SJSA1 (cell line): ENCODE measurements at places on chromosomes 3 and 15.
A peak's percentile ranks its signal among the peaks of the same experiment; 100 is the strongest.

DNA sequence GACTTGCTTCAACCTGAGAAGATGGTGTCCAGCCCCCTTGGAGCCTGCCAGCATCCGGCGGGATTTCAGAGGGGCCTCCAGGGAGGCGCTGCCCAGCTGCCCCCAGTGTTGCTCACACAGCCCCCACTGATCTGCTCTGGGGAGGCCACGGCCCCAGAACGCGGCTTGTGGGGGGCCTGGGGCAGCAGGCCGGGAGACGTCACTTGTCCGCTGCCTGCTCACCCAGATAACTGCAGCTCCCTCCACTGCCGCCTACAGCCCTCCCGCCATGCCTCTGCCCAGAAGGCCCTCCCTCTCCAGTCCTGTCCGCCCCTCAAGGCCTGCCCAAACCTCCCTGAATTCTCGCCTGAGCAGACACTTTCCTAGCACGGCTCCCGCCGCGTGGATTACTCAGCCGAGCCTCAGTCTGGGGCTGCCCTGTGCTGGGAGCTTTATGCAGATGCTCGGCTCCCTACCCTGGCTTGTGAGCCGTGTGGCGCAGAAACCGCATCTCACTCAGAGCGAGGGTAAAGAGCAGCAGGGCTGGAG lies 17.2 kb upstream of the ADIPOQ start:
- no peak for DNase-seq

GRCh38 chr15:94638183-94638582 lies 406.8 kb downstream of the MCTP2 start:
- no peak for DNase-seq

- DNase-seq, result no peak
Observed at GRCh38 chr15:36432161-36432560, 147.3 kb upstream of the CDIN1 start.

GRCh38 chr15:55969582-55969981 lies 23.8 kb downstream of the NEDD4 start:
- no peak for DNase-seq

- no peak for DNase-seq
Observed at GRCh38 chr3:82229397-82229796, 468.0 kb upstream of the GBE1 start.

GRCh38 chr3:177237206-177237605 lies 39.9 kb upstream of the TBL1XR1 start:
- no peak for DNase-seq

GRCh38 chr3:94210256-94210655 lies 147.4 kb downstream of the NSUN3 start:
- no peak for DNase-seq

DNA sequence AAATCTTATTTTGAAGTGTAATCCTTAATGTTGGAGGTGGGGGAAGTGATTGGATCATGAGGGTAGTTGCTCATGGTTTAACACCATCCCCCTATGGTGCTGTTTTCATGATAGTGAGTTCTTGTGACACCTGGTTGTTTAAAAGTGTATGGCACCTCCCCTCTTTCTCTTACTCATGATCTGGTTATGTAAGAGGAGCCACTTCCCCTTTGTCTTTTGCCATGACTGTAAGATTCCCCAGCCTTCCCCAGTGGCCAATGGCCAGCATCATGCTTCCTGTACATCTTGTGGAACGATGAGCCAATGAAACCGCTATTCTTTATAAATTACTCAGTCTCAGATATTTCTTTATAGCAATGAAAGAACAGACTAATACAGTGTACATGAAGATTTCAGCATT lies 39.8 kb upstream of the GMNC start:
- no peak for DNase-seq

- no peak for DNase-seq
Observed at GRCh38 chr3:172622916-172623700, 87.8 kb downstream of the NCEH1 start.

GRCh38 chr15:98775498-98776230 lies 127.3 kb downstream of the IGF1R start:
- DNase-seq, result no peak

- peak; percentile 35 for DNase-seq
Observed at GRCh38 chr15:101051291-101052030, 132.3 kb downstream of the LRRK1 start.

DNA sequence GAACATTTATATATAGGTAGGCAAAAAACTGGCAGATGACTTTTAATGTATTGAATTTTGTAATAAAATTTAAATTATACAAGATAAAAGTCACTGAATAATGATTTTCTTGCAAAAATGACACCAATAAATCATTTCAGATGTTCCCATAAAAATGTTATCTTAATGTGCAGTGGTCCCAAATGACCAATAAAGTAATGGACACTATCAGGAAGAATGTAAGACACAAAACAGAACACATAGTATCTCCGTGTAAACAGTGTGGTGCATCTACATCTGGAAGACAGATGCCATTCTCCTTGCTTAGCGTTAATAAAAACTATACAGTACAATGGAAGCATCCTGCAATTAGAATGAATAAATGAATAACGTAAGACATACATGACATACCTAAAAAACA lies 41.5 kb downstream of the FGF7 start:
- DNase-seq, result no peak

DNA sequence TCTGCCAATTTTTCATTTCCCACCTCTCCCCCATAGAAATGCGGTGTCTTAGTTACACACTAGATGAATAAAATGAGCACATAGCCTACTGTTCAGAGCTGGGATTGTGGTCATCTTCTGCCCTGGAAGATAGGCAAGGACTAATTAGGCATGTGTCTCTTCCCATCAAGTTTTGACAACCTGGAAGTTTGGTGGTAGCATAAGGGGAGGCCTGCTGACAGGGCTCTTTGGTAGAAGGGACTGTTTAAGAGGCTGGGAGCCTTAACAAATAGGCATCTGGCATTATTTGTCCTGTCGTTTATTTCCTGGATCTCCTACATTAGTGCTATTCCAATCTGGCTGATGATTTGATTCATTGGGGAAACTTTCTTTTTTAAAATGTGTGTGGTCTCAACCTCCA lies 512.3 kb downstream of the ZNF385D start:
- DNase-seq, result no peak

GRCh38 chr3:43696441-43696840 lies 5.7 kb downstream of the ABHD5 start:
- DNase-seq, result no peak

DNA sequence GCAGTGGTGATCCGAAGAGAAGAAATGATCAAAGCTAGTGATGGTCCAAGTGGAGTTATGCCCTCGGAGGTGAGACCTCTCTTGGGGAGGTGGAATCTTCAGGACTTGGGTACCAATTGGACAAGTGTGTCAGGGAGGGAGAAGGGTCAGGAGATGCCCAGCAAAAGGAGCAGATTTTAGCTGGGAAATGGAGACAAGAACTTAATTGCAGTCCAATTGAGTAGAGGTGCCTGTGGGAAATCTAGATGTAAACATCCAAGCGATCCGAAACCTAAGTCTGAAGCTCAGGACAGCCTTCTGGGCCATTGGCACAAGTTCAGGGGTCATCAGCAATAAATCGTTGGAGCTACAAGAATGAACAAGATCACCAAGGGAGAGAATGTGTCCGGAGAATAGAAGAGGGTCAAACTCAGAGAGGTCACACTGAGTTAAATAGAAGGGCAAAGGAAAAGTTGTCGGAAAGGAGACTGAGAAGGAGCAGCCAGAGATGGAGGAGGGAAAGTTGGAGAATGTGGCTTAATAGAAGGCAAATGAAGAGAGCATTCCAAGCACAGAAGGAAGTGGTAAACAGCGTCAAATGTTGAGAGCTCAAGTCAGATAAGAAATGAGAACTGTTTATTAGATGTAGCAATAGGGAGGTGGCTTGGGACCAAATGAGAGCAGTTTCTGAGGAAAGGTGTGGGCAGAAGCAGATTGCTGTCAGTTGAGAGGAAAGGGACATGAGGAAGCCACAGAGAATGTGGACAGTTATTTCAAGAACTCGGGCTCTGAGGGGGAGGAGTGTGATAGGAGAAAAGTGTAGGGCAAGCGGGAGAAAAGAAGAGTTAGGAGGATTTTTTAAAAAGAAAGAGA lies 64.2 kb upstream of the FNDC3B start:
- no peak for DNase-seq

DNA sequence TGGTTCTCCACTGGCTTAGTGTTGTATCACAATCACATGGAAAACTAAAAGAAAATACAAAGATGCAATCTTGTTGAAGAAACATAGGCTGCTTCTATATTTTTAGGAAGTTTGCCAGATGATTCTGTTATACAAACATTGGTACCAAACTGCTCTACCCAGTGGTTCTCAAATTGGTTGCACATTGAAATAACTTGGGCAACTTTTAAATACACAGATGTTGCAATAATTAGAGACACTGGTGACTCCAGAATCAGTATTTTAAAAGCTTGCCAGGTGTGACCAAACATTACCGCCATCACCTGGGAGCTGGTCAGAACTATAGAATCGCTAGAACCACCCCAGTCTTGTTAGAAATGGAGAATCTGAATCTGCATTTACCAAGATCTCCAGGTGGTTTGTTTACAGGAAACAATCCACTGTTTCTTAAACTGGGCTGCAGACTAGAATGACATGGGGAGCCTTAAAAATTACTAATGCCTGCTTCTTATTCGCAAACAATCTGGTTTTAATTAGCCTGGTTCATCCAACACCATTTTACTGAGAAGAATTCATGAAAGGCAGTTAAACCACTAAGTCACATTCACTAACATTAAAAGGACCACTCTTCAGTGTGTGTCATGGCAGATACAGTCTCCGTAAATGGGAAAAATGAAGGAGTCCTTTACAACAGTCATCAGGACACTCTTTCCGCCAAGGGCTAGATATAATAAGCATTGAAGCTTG lies 76.5 kb downstream of the ACAP2 start:
- DNase-seq, result no peak

DNA sequence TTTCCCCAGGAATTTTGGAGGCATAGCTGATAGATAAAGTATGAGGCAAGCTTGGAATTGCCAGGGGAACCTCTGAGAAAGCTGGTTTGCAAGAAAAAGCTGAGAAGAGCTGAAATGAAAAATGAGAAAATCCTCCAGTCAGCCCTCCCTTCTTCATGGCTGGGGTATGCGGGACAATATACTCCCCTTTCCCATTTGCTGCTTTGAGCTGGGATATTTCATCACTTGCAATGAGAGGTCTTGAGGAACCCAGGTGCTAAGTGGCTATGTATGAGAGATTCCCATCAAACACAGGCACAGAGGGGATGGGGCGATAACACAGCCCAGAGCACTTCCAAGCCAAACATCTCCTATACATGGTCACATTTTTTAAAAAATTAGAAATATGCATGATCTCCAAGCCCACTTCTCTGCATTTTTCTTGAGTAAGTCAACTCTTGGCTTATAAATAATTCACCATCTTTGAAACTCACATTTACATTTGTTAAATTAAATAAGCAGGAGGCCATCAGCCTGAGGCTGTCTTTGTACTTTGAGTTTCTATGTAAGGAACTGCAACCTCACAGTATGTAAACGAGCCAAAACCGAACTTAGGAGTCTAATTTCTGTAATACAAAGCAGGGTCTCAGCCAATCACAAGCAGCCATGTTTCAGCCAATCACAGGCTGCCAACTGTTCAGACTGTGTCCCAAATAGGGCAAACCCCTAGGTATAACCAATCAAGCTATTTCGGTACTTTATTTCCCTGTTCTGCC lies 983.6 kb upstream of the NR2F2 start:
- no peak for DNase-seq

DNA sequence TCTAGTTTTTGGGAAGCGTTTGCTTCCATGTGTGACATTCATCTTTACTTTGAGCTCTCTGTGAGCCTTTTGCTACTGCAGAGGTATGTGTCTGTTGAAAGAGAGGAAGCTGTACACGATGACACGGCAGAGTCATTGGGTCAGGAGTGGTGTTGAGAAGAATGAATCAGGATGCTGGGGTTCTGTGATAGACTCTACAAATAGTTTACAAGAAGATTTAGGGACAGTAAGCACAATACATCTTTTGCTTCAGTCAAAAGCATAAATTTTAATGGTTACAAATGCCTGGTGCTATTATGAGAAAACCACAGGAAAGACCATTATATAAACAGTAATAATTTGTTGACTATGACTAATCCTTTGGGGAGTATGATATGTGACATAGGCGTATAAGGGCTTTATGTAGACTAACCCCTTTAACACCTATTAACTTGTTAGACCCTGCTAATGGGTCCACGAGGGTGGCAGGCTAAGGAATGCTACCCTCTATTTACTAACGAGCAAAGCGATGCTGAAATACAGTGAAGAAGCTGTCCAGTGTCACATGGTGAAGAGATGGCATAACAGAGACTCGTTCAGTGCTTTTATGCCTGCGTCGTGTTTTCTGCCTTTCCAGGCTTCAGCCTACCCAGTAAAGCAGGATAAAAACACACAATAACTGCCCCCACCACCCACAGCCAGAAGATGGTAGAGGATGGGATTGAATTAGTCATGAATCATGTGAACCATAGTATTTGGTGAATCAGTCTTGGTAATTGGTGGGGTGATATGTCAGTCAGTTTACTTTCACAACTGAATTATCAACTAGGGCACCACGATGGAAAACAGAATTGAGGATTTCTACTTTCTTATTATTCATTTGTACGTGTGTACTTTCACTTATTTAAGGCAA lies 118.8 kb downstream of the LPP start:
- DNase-seq, result peak; percentile 83

- DNase-seq, result no peak
Observed at GRCh38 chr3:109018828-109019227, 65.1 kb upstream of the GUCA1C start.

DNA sequence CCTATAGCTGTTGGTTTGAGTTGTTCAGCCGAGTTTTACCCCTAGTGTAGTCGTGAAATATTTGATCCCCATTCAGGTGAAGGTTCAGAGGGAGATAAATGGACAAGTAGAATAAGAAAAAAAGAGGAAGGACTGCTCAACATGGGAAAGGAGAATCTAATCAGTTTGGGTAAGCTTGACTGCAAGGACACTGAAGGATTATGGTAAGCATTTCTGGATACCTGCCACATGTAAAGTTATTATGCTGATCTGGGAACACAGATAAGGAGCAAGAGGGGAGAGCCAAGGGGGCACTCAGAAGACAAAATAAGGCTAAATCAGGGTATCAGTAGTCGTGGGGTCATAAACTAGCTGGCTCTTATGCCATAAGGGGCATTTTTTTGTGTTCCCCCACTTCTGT lies 49.9 kb downstream of the TFG start:
- no peak for DNase-seq

DNA sequence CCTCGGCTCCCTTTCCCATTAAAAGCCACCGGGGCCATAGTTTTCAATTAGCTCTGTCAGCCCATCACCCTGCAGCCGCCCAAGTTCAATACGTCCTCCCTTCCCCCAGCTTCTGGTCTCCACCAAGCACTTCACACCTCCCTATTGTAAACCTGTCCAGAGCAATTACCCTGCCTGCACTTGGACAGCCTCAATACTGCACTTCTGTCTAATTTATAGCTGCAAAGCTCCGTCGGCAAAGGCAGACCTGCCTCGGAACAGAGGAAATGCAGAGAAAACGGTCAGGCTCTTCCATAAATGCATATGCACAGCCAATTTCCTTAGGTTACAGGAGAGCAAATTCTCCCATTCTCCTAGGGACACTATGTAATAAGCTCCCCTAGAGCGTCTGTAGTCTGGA lies 21.9 kb downstream of the LRIG1 start:
- no peak for DNase-seq
